Endothelial cell of umbilical vein (primary cell): ENCODE measurements at places on chromosomes 12 and 14.

GRCh38 chr12:115257791-115258190 is 573.8 kb upstream of the TBX3 start:
- DNase-seq = no peak

GRCh38 chr14:95265106-95266094 is 54.3 kb downstream of the CLMN start:
- DNase-seq = peak; percentile 96

DNA sequence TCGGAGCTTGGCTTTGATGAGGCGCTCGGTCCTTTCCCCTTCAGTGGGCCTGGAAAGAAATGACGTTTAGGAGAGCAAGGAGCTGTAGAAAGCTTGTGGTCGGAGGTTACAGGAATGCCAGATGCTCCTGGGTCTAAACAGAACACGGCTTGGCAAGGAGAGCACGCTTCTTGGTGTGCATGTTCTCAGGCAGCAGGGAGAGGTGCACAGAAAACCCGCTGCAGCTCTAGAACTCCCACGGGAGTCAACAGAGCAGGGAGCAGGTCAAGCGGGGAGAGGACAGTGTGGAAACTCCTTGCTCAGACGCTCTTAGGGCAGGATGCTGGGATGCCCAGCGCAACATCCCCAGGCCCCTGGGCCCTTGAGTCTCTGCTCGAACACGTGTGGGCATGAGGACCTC is 51.0 kb downstream of the SSH1 start:
- DNase-seq = no peak

GRCh38 chr14:105325303-105325702 is 10.8 kb downstream of the PACS2 start:
- DNase-seq = no peak

- DNase-seq = peak; percentile 54
Observed at GRCh38 chr14:65461730-65462129, 49.2 kb downstream of the FUT8 start.
